Cardiac fibroblast (primary cell): ENCODE measurements at places on chromosomes 6 and 20.

DNA sequence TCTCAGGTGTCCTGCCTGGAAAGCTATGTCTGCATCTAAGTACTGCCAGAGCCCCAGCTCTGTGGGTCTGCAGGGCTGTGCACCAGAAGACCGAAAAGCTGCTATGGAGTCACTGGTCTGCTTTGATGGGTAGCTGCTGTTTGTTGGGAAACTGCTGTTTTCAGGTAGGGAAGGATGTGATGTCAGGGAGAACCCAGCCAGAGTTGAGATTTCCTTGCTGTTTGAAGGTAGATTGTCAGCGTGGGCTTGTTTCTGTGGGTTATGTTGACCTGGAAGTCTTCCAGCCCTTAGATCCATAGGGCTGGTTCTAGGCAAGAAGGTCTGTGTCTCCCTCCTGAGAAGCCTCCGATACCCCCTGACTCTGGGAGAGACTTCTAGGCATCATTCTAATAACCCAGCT, 12.2 kb upstream of the SHLD1 start:
- DNase-seq: no peak

DNA sequence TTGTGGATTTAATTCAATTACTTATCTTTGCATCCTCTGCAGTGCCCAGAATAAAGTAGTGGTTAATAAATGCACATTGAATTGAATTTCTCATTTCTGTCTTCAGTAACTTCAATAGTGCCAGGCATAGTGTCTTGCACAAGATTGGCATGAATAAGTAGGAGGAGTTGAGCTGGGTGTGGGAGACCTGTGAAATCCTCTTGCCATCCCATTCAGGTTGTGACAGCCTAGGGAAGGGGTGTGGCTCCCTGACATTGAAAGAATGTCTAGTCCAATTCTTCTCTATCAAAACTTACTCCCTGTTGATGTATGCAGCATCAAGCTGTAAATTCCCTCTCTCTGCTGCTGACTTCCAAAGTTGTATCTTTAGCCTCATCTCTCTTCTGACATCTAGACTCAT, 73.2 kb downstream of the CDH22 start:
- no peak for DNase-seq

- no peak for DNase-seq
Measured at GRCh38 chr20:63534831-63535651, 2.1 kb downstream of the PTK6 start.

DNA sequence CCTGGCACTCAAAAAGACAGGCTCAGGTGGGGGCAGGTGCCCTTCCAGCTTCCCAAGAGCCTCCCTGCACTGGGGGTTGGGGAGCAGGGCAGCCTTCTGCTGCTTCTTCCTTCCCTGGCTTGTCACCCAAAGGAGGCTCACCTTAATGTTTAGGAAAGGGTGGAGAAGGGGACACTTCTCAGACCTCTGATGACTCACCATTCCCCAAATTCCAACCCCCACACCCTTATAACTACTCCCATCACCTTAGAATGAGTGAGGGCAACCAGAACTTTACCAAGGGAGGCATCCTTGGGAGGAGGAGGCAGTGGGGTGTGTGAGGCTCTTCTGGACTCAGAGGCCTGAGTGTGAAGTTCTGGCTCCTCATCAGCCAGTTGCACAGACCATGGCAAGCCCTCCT, 15.2 kb upstream of the FOXP4 start:
- no peak for DNase-seq

- no peak for DNase-seq
Measured at GRCh38 chr20:35636095-35636494, 20.5 kb downstream of the SPAG4 start.

DNA sequence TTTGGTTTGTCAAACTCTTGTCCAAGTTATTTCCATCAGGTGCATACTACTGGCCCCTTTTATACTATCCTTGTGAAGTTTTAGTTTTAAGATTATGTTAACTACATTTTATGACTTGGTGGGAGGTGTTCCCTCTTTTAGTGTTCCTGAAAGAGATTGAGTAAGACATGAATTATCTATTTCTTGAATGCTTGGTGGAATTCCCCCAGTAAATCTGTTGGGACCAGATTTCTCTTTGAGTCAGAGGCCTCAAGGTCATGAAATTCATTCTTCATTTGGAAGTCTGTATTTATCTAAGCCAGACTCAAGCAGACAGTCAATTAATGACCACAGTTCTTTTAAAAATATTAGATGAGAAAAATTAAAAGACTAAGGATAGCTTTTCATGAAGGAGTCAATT, 81.3 kb downstream of the MOXD1 start:
- DNase-seq: peak; percentile 88

- DNase-seq: no peak
Measured at GRCh38 chr6:63584125-63584514, 11.8 kb downstream of the LOC128125822 start.
